ENCODE measurements at places on chromosomes 11 and 22.

- DNase-seq = peak; percentile 10
Observed at GRCh38 chr22:49306632-49307480, 520.8 kb downstream of the BRD1 start.

DNA sequence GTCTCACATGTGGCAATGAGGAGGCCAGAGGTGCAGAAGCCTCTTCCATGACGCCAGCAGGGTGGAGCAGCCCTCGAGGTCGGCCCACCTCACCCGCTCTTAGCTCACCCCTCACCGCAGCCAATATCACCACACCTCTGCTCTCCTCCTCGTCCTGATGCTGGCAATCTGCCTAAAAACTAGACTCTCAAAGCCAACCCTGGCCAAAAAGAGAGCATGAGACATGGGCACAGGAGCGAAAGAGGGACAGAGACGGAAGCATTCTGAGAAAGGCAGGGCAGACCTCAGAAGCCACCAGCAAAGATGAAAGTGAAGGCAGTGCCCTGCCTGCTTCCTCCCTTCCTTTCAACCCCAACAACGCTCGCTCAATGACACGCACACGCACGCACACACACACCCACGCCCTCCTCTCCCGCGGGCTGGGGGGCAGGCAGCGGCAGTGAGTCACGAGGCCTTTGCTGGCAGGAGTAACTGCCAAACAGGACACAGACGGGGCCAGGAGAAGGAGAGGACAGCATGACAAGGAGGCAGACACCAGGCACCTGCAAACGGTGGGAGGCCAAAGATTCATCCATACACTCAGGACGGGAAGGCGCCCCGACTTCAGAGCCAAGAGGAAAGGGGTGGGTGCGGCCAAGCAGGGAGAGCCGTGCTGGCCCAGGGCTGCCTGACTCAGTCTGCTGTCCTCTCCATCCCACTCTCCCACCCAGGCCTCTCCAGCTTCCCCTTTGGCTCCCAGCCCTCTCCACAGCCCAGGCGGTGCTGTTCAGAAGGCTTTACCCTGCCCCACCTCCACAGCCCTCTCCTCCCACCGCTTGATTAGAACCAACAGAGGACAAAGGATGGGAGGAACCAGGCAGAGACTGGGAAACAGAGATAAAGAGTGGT, 11.4 kb downstream of the IGSF9B start:
- peak; percentile 88 for DNase-seq

- DNase-seq = no peak
Observed at GRCh38 chr11:77117492-77117891, 10.6 kb upstream of the MYO7A start.

GRCh38 chr22:32801537-32802236, at the start of gene TIMP3:
Gene TIMP3, plus strand, starts transcription at chr22:32801705. Its CDS starts 297 bp downstream, at chr22:32802002.
- DNase-seq = peak; percentile 30

DNA sequence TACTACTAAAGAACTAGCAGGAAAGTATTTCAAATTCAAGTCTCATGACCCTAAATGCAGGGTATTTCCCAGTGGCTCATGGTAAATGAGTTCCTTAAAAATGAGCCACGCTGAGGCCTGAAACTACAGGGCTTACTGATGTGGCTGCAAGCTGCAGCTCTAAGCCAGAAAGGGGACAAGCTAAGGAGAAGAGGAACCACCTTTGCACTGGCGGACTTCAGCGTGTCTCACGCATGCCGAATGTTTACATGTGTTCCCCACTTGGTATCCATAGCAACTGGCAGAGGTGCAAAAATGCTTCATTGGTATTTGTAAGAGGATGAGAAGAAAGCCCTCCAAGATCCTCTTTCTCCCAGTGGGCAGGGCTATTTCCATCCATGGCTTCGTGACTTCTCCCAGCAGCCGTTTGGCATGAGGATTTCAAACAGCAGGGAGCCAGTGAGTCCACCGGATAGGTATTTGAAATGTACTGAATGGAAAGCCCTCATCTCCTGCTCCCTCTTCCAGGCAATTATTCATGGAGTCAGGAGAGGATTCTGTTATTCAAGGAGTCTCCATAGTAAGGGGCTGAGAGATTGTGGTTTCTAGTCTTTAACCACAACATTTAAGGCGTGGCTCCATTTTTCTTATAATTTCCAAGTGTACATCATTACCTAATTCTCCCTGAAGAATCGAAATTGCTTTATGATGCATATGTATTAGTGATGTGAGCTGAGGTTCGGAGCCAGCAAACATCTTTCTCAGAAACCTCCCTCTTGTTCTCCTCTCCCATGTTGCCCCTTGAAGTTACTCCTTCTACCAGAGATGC, 55.3 kb upstream of the CD44 start:
- DNase-seq = peak; percentile 67

DNA sequence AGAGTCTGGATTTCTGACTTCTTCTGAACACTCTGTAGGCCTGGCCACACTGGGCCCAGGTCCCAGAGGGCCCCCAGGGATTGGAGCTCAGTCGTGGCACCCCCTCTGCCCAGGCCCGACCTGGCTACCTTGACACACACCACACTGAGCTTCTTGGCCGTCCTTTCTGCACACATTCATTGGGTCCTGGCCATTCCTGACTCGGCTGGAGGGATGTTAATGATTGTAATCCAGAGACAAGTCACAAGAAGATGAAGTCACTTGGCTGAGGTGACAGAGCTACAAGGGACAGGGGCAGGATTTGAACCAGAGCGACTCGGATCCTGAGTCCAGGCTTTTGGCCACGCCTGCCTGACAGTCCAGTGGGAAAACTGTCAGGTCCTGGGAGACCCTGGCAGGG, 23.9 kb upstream of the PDGFB start:
- no peak for DNase-seq

- no peak for DNase-seq
Observed at GRCh38 chr22:45506816-45507360, 4.2 kb downstream of the FBLN1 start.

Measured in stimulated activated CD8-positive, alpha-beta memory T cell treated with anti-CD3 and anti-CD28 coated beads, Interleukin-4, amount 100 ng/mL, for 48 hours (primary cell).